ENCODE measurements at places on chromosomes 16 and 17.

DNA sequence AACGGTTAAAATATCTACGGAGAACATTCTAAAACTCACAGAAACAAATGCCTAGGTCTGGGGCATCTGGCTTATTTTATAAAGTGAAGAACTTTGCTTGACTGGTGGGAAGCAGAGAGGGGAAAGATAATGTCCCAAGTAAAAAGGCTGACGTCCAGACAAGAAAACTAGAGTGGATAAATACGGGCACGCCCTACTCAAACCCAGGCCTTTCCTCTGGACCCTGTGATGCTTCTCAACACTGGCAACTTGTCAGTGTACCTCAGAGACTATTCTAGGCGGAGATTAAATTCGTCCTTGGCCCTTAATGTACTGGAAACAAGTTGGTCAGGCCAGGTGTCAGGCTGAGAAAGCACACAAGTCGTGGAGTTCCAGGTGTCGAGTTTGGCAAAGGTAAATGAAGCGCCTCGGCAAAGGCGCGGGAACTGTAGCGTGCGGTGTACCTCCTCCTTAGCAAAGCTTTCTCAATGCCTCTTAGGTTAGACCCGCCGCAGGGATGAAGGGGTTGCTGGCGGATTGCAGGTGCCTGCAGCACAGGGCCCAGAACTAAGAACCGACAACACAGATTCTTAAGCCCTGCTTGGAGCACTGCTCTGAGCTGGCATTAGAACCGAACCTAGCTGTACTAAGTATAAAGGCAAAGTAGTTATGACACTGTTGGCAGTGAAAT lies 668 bp upstream of the UNK start:
- no peak for DNase-seq

DNA sequence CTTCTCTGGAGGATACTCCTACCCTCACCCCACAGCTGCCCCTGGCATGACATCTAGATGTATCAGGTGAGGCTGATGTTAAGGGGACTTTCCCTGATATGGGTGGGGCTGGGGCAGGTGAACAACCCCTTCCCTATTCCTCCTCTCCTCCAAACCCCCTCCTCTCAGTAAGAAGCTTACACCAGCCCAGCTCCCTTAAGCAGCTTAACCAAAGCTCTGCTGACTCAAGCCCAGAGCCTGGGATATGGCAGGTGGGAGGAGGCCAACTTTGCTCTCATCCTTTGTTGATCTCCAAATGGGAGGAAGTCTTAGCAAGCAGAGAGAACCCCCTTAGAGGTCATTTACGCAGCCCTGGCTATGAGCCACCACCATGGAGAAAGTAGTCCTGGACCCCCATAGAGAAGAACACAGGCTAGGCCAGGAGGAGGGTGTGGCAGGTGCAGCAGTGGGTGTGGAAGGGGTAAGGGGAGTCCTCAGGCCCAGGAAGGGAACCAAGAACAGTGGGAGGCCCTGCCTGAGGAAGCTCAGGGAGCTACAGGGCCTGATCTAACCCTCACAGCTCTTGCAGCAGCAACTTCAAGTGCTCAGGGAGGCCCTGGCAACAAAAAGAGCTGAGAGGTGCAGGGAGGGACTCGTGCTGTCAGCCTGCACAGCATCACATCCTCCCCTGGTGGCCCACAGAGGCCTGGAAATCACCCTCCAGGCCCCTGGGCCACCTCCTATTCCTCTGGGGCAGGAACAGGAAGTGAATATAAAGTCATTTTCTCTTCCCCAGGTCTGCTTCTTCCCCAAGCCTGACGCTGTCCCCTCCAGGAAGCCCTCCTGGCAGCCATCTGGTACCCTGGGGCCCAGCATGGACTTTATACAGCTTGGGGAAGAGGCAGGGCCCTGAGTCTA lies 2.9 kb downstream of the UNC119 start:
- no peak for DNase-seq

DNA sequence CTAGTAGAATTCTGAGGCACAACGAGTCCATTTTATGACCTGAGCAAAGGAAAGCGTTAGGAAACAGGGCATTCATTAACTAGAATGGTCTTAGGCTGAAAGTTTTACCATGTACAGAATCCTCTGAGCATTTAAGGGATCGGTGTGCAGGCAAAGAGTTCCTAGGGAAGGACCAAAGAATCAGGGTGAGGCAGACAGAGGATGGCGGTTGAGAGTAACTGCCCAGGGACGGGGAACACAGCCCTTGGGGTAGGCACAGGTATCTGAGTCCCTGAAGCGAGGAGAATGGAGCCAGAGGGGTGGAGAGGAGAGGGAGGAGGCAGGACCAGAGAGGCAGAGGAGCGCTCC lies 14.0 kb upstream of the ITGB3 start:
- DNase-seq, result no peak

DNA sequence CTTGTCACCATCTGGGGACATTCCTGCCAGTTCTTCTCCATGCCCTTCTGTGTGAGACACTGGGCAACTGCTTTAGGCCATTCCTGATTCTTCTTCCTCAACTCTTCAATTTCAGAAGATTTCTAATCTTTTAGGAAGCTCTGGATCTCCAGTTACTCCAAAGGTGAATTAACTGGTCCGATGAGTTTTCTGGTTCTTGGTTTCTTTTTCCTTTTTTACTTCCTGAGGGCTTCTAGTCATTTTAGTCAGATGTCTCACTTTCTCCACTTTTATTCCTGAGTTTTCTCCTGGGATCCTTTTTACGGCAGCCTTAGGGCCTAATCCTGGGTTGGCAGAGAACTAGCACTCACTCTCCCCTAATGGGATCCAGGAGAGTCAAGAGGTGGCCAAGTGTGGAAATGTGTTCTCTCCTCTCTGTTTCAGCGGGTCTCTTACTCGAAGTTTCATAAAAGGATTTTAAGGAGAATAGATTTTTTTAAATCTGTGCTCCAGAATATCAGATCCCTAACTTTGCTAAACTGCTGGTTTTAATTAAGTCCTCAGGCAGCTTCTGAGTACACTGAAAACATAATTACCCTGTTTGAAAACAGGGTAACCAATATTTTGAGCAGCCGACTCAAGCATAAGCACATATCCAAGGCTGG lies 107.6 kb downstream of the RMI2 start:
- DNase-seq, result no peak

- no peak for DNase-seq
Observed at GRCh38 chr17:41813699-41814124, 908 bp downstream of the FKBP10 start.

GRCh38 chr16:47634727-47635126 lies 173.6 kb downstream of the PHKB start:
- no peak for DNase-seq

- no peak for DNase-seq
Observed at GRCh38 chr17:64326420-64327054, 63.5 kb upstream of the TEX2 start.

Measured in bone marrow (tissue), 2 donors.